ENCODE measurements at places on chromosomes 1 and 21.

DNA sequence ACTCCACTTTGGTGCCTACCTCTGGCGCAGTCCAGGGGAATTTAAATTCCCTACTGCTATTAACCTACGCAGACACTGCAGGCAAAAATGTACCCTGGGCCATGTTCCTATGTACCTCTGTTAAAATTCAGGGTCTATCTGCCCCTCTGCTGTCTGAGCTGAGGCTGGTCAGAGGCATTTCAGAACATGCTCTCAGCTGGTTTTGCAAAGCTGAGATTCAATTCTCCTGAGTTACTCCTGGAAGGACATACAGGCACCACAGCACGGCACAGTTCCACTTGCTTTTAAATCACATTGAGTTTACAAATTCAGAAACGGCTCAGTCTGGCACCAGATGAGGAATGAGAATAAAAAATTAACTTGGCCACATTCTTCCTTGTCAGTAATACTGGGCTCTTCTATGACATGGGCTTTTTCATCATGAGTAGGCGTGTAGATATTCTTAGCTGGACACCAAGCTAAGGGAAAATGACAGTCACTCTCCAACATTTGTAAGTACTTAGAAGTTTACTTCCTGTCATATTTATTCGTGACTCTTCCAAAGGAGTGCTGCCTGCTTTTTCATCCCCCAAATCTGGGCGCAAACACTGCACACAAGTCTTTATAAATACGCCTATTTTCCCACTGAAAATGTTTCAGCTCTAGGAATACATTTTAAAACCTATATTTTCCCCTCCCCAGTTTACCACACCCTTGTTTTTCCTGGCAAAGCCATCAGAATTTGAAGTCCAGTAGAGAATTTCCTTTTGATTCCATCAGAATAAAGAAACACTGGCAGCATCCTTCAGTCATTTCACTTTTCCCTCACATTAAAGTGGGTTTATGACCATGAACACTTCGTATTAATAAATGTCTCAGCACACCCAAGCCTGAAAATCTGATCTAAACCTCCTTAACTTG lies 1.9 kb downstream of the C1orf198 start:
- peak; percentile 52 for DNase-seq

- DNase-seq, result peak; percentile 79
Measured at GRCh38 chr1:167455786-167456446, 62.4 kb downstream of the CD247 start.

- DNase-seq, result no peak
Measured at GRCh38 chr1:155133799-155134281, 1.8 kb upstream of the SLC50A1 start.

GRCh38 chr1:183515002-183515689 lies 42.8 kb downstream of the SMG7 start:
- DNase-seq, result peak; percentile 6

DNA sequence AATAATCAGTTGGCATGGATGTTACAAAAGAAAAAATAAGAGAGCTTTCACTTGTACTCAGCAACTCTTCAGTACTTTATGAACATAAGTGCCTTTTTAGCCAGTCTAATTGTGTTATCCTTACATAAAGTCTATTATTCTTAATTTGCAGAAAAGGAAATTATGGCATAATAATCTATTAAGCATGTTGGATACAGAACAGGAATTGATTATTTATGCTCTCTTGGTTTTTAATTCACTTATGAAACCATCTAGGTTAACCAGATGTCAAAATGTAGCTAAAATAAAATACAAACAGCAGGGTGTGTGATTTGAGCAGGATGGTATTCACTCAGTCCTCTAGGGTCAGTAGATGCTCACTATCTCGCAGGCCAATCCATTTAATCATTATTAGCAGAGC lies 79.7 kb downstream of the PLPPR5 start:
- no peak for DNase-seq

GRCh38 chr1:212359794-212360479 lies 54.7 kb downstream of the PACC1 start:
- DNase-seq, result no peak

DNA sequence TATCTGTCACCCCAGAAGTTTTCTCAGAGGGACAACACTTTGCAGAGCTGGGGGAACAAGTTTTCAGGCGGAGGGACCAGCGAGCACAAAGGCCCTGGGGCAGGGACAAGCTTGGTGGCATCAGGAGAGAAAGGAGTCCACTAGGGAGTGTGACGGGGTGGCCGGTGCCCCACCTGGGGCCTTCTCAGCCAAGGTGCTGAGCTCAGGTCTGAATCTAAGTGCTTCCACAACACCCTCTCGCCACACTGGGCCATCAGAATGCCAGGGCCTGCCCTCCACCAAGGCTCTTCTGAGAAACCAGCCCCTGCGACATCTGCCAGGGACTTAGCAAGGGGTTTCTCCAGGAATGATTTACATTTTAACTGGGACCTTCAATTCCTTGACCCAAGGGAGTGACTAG lies 7.8 kb upstream of the TNFRSF8 start:
- DNase-seq, result no peak

- peak; percentile 11 for DNase-seq
Measured at GRCh38 chr1:199009447-199009846, 370.6 kb downstream of the PTPRC start.

DNA sequence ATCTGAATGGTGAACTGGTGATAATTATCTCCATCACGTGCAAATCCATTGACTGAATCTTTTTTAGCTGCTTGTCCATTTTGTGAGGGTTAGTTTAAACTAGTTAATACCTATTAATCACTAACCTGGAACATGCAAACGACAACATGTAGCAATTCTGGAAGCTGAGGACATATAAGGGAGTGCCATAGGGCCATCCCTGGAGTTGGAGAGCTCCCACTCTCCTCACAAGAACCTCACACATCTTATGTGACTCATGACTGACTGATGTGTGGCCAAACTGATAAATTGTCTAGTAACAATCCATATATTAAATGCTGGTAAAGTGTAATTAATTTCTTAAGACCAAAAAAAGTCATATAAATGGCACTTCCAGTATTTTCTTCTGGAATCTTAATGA lies 62.9 kb upstream of the HOOK1 start:
- DNase-seq, result no peak

GRCh38 chr1:236345728-236346127 lies 48.4 kb upstream of the EDARADD start:
- no peak for DNase-seq

- no peak for DNase-seq
Measured at GRCh38 chr1:79603843-79604242, 597.3 kb upstream of the ADGRL4 start.

GRCh38 chr1:21236178-21236577 lies 54.1 kb downstream of the ECE1 start:
- no peak for DNase-seq

GRCh38 chr1:29398431-29398830 lies 162.1 kb downstream of the PTPRU start:
- no peak for DNase-seq

DNA sequence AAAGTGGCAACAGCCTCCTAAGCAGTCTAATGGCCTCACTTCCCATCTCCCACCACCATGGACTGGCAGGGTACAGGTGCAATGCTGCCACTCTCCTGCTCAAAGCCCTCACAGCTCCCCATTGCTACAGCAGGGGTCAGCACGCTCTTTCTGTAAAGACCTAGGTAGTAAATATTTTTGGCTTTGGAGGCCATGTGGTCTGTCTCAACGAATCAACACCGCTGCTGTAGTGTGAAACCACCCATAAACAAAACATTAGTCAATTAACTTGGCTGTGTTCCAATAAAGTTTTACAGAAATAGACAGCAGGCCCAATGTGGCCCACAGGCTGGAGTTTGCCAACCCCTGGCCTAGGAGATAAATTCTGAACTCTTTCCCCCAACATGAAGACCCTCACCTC lies 44.6 kb upstream of the TMEM125 start:
- DNase-seq, result peak; percentile 26

DNA sequence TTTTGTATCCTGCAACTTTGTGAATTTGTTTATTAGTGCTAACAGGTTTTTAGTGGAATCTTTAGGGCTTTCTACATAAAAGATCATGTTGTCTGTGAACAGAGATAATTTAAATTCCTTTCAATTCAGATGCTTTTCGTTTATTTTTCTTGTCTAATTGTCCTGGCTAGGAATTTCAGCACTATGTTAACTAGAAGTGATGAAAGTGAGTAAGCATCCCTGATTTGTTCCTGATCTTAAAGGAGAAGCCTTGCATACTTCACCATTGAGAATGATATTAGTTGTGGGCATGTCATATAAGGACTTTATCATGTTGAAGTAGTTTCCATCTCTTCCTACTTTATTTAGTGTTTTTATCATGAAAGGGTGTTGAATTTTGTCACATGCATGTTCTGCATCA lies 23.6 kb upstream of the TRIM67 start:
- DNase-seq, result no peak

GRCh38 chr1:214327514-214327913 lies 46.6 kb downstream of the SMYD2 start:
- no peak for DNase-seq

DNA sequence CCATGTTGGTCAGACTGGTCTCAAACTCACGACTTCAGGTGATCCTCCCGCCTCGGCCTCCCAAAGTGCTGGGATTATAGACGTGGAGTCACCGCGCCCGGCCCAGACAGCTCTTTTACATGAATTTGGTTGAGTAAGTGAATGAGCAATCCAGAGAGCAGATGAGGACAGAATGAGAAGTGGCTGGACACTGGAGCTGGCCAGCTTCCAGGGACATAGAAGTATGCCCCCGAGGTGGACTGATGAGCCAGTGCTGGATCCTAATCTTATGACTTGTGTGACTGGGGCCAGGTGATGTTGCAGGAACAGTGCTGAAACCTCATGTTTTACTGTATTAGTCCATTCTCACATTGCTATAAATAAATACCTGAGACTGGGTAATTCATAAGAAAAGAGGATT lies 35.9 kb upstream of the KANK4 start:
- DNase-seq, result peak; percentile 76

- no peak for DNase-seq
Measured at GRCh38 chr1:67571406-67571805, 113.6 kb upstream of the GADD45A start.

GRCh38 chr1:99726407-99726806 lies 40.0 kb downstream of the FRRS1 start:
- no peak for DNase-seq

DNA sequence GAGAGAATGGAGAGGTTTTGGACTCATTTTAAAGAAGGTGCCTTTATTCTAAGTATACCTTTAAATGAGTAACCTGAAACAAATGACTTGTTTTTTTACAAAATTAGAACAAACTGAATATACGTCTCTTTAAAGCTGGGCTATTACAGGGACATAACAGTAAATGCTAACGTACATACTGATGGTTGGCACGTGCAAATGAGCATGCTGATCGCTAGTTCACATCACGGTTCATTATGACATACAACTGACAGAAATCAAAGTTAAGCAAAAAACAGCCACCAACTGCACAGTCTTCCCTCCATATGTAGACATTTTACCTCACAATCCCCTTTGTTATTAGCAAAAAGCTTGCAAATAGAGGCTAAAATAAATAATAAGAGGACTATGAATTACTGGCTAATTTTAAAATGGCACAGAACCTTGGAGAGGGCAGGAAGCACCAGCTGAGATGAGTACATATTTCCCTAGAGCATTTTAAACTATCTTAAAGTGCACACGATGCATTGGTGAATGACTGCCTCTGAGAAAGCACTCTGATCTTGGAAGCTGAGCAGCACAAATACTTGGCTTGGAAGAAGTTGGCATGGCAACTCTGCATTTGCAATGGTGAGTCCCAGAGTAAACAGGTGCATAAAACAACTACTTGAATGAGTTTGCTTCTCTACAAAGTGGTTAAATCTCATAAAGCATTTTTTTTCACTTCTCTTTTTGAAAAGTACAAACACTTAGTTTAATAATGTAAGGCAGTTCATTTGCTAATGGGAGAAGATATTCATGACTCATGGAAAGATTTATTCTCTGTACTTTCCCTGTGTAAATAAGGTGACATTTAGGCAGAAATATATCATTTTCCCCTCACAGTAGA lies 204.7 kb downstream of the LHX8 start:
- DNase-seq, result no peak

GRCh38 chr1:19710825-19711611 lies 46.3 kb downstream of the HTR6 start:
- DNase-seq, result no peak

- DNase-seq, result no peak
Measured at GRCh38 chr1:113545626-113546025, 155.3 kb downstream of the MAGI3 start.

DNA sequence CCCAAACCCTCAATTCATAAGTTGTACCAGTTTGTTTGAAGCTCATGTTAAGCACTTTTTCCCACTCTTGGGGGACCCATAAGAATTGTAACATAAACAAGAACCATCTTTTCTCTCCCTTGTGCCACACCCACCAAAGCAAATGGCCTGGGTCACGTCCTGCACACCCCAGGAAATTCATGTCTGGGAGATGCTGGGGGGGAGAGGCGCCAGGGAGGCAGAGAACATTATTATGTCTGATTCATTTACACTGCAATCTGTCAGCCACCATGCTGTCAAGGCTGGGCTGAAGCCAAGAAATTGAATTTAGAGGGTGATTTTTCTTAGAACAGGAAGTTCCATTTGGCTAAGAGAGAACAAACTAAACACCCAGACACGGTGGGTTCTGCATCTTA lies 37.2 kb upstream of the IPO9 start:
- DNase-seq, result peak; percentile 67

DNA sequence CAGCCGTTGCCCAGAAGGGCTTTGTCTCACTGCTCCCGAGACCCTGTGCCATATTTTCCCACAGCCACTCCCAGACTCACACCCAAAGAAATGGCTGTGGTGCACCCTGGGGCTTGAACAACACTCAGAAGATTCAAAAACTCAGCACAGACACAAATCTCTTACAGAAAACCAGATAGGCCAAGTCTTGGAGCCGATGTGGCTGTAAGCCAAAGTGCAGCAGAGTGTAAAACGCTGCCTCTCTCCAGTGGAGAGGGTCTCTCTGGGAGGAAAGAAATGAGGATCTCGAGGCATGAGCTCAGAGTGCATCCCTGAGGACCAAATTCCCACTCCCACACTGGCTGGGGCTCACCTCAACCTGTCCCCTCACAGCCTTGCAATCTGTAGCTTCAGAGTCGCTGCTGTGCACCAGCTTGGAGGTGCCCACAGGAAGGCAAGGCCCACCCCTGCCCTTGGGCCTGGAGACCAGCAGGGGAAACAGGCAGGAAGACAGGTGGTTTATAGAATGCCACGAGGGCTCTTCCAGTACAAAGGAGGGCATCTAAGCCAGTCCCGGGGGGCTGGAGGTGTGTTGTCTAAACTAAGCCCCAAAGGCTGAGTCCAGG lies 171.3 kb upstream of the AJAP1 start:
- DNase-seq, result no peak

GRCh38 chr1:64986903-64987871 lies 20.8 kb upstream of the JAK1 start:
- DNase-seq, result peak; percentile 56

DNA sequence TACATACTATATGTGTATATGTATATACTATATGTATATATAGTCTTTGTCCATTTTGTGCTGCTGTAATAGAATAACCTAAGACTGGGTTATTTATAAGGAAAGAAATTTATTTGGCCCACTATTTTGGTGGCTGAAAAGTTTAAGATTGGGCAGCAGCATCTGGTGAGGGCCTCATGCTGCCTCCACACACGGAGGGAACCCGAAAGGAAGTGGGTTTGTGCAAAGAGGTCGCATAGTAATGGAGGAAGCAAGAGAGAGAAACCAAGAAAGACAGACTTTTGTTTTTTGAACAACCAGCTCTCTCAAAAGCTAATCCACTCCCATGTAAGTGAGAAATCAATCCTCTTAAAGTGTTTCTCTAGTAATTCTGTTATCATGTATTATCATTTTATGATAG lies 1147.3 kb downstream of the NCAM2 start:
- DNase-seq, result no peak

Data from suppressor macrophage treated with lipopolysaccharide for 1 hour (primary cell).